Caudate nucleus (tissue), 63 donors: ENCODE measurements at places on chromosomes 16 and 17.

- DNase-seq: no peak
Observed at GRCh38 chr17:71173991-71174390, 946.8 kb upstream of the SOX9 start.

DNA sequence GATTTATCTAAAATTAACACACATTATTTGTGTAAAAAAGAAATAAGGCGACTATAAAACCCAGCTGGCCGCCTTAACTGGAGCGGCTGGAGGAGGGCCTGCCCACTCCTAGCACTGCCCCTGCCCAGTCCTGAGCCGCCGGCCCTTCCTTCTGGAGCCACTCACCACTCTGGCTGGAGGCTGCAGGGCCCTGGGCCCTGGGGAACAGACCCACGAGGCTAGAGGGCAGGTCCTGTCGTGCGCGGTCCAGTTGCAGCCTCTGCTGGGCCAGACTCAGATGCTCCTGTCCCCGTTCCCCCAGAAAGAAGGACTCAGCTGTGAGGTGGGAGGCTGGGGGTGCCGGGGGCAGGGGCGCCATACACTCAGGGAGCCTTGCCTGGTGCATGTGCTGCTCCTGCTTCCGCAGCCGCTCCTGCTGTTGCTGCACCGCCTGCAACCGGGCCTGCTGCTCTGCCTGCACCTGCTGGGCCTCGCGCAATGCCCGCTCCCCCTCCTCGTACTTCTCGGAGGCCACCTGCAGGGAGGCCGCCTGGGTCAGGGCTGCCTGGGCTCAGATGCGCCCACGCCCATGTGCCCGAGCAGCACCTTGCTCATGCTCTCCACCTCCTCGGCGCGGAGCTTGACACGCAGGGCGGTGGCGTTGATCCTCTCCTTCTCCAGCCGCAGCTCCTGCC lies 9.0 kb upstream of the MRPL38 start:
- DNase-seq: no peak

GRCh38 chr17:1972487-1973160 lies 52.5 kb downstream of the RTN4RL1 start:
- DNase-seq: no peak

DNA sequence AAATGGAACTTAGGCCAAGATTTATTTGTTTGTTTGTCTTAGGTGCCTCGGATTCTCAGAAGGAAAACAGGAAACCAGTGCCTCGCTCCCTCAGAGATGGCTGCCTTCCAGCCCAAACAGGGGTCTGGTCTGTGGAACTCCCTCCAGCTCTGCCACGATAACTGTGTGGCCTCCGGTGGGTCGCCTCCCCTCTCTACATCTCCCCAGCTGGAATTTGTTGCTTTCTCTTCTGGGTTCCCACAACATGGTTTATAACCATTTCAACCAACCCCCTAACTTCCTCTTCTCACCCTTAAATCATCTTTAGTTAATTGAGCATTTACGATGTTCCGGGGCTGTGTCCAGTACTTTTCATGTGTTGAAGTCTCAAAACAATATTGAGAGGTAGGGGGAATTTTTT lies 30.9 kb upstream of the PLLP start:
- no peak for DNase-seq

- no peak for DNase-seq
Observed at GRCh38 chr16:20074099-20074991, 655 bp upstream of the GPR139 start.

GRCh38 chr17:45123930-45124796 lies 8.2 kb downstream of the PLCD3 start:
- no peak for DNase-seq

- DNase-seq: peak; percentile 18
Observed at GRCh38 chr17:4739122-4740024, at the start of the genes CXCL16 and ZMYND15. Gene CXCL16 (minus strand): TSS chr17:4739928. CDS start chr17:4739339, 589 bp downstream. Gene ZMYND15 (plus strand): TSS chr17:4739833. CDS start chr17:4740549, 716 bp downstream.

DNA sequence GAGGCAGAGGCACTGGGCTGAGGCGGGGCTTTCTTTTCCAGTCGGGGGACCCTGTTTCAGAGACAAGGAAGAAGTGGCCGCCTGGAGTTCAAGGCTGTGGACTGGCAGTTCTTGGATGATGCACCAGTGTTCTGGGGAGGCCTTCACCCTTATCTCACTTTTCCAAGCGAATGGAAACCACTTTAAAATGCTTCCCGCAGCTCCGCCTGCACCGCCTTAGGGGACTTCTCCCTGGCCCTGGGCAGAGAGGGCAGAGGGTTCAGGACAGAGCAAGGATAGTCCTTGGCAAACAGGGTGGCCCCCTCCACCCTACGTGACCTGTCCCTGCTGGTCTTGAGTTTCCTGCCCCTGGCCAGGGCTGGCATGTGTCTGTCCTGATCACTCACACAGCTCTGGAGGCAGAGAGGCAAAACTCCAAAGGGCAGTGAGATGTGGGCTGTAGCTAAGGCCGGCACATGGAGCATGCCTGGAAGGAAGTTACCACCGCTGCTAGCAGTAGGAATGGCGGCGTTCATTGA lies 20.6 kb downstream of the RTN4RL1 start:
- DNase-seq: no peak

GRCh38 chr17:57677301-57677700 lies 67.8 kb downstream of the CCDC182 start:
- DNase-seq: no peak

GRCh38 chr17:21538615-21539014 lies 153.7 kb upstream of the KCNJ18 start:
- DNase-seq: no peak

- DNase-seq: no peak
Observed at GRCh38 chr17:72622661-72623433, 469.6 kb downstream of the SLC39A11 start.

DNA sequence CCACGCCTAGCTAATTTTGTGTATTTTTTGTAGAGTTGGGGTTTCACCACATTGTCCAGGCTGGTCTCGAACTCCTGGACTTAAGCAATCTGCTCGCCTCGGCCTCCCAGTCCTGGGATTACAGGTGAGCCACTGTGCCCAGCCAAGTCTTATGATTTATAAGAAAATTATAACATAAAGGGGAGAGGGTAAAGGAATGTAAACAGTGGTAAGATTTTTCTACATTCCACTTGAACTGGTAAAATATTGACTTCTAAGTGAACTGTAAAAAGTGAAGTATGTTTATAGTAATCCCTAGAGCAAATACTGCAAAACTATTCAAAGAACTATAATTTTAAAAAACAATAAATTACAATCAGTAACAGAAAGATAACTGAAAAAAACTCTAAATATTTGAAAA lies 33.5 kb downstream of the C16orf87 start:
- DNase-seq: no peak

DNA sequence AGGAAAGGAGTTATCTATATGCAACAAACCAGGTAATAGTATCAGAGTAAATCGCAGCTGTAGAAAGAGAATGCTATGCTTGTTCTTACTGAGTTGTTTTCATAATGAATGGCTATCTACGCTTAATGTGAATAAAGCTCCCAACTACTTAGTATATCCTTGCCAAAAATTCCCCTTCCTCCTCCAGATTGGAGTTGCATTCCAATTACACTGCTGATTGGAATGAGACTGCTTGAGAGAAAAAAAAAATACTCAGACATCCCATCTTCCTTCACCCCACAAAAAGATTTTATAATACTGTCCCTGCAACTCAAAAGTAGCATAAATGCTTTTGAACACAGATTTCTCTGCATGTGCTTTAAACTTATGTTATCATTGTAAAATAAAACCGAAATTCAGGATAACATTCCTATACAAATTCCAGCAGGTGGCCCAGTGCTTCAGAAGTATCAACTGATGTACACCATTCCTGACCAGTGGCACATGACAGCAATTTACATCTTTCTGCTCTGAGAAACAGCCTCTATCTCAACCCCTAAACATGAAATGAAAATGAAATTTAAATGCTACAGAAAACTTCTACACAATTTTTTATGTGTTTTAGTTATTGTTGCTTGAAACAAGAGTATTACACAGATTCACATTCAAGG lies 47.0 kb downstream of the SMURF2 start:
- DNase-seq: no peak

DNA sequence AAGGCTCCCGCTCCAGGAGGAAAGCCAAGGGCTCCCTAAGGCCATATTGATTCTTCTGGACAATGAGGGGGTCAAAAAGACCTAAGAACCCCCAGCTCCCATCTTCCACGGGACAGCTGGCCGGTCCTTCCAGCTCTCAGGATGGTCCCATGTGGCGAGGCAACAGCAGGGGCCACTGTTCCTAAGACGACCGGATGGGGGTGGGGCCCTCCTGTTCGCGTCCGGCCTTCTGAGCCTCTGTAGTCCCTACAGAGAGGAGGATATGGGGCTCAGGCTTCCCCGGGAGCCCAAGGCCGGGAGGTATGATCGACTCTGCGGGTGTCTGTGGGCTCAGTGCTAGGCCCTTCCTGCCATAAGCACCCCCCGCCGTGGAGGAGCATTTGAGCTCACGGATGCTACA lies 6.0 kb upstream of the DCXR start:
- no peak for DNase-seq

- DNase-seq: peak; percentile 44
Observed at GRCh38 chr17:78224231-78225087, 7.0 kb upstream of the TMEM235 start.

DNA sequence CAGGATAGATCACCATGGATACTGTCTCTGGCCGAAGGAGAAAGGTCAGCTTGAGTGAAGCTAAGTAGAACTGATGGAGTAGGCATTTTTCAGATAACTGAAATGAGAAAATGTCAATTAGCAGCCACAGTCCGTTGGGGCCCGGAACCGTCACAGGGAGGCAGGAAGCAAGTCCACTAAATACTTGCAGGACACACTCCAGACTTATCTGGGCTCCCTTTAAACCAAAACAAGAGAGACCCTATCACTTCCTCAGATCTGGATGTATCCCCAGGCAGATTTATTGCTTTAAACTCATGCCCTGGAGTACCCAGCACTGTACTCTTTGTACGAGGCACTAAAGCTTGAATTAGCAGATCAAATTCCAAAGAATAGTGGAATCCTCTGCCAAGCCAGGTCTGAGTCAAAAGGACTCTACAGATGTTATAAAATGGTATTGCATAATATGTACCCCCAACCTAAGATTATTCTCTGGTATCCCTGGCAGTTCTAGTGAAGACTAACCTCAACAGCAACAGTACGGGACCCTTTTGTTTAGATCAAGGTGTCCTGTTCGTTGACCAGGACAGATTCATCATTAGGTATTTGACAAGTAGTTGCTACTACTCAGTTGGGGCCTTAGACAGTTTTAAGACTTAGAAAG lies 8.1 kb downstream of the ZP2 start:
- no peak for DNase-seq

GRCh38 chr17:63445571-63445953 lies 544 bp downstream of the CYB561 start:
- no peak for DNase-seq

DNA sequence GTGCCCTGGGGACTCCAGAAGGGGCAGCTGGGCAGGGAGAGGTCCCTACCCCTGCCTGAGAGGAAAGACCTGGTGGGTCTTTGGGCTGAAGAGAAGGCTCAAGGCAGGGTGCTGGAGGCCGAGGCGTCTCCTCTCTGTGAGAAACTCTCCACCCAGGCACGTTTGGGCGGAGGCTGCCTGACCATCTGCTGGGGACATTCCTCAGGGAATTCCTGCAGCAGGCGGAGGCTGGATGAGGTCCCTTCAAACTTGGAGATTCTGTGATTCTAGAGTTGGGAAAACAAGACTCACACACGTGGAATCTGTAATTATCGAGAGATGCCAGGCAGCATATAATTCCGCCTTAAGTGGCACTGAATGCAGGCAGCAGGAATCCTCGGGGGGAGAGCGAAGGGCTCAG lies 21.1 kb upstream of the PHF12 start:
- DNase-seq: no peak

- DNase-seq: no peak
Observed at GRCh38 chr17:29560316-29560715, 6.5 kb downstream of the ABHD15 start.

DNA sequence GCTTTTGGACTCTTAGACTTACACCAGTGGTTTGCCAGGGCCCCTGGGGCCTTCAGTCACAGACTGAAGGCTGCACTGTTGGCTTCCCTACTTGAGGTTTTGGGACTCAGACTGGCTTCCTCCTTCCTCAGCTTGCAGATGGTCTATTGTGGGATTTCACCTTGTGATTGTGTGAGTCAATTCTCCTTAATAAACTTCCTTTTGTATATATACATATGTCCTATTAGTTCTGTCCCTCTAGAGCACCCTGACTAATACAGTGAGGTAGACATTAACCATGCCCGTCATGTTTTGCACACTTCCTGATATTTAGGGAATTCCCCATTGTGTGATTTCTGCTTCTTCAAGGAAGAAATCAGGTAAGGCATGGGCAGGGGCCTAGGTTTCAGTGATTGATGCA lies 147.8 kb upstream of the CA10 start:
- no peak for DNase-seq

GRCh38 chr17:48567646-48568354 lies 10.3 kb downstream of the HOXB4 start:
- no peak for DNase-seq

- no peak for DNase-seq
Observed at GRCh38 chr16:59067205-59067604, 333.1 kb upstream of the GOT2 start.

- no peak for DNase-seq
Observed at GRCh38 chr16:73996624-73997339, 299.8 kb upstream of the PSMD7 start.

- no peak for DNase-seq
Observed at GRCh38 chr17:21470861-21471260, 94.7 kb downstream of the KCNJ12 start.

DNA sequence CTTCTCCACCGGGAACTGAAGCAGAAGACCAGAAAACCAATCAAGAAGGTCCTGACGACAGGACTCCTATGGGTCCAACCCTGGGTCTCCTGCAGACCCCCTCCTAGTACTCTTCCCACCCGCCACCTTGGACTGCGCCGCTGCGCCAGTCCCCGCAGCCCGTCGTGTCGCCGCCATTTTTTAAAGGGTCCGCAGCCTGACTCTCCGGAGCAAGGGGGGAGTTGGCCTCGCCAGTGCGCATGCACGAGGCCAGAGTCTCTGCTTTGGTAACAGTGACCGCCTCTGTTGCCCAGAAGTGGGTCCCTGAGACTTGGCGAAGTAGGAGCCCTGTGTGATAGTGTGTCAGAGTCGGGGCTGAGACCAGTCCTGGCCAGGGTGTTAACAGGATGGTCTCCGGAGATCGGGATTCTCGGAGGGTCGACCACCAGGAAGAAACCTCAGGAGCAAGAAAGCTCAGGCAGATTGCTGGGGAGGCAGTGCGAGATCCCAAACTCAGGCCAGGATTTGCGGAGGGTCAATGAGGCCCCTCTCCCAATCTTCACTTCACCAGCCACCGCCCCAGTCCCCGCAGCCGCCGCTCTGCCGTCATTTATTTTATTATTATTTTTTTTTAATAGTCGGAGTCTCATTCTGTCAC lies 612.5 kb downstream of the KCNJ18 start:
- DNase-seq: no peak

DNA sequence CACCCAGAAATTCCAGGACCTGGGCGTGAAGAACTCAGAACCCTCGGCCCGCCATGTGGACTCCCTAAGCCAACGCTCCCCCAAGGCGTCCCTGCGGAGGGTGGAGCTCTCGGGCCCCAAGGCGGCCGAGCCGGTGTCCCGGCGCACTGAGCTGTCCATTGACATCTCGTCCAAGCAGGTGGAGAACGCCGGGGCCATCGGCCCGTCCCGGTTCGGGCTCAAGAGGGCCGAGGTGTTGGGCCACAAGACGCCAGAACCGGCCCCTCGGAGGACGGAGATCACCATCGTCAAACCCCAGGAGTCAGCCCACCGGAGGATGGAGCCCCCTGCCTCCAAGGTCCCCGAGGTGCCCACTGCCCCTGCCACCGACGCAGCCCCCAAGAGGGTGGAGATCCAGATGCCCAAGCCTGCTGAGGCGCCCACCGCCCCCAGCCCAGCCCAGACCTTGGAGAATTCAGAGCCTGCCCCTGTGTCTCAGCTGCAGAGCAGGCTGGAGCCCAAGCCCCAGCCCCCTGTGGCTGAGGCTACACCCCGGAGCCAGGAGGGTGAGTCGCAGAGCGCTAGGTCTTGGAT lies 261.5 kb downstream of the SEC14L1 start:
- no peak for DNase-seq
